ENCODE measurements at places on chromosomes 7 and 10.

DNA sequence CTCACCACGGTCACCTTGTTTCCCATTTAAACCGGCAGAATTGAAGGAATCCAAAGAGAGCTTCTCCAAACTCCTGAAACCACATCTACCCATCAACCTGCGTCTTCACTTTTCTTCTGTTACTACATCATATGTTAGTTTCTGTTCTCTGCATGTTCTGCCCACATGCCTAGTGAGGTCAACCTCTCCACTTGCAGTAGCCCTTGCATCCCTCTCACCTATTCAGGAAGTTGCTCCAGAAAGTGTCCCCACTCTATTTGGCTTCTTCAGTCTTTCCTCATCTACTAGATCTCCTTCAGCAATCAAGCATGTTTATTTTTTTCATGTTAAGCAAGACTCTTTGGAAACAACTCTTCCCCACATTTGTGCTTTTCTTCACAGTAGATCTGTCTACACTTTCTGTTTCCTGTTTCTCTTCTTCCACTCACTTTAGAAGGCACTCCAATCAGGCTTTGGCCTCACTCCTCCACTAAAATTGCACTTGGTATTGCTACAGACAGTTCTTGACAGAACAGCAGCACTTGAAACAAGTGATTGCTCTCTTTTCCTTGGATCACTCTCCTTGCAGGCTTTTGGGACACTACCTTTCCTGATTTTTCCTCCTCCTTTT lies 7.5 kb downstream of the SAMD9L start:
- DNase-seq = no peak

GRCh38 chr10:34124522-34125035 lies 690.5 kb downstream of the PARD3 start:
- DNase-seq = no peak

DNA sequence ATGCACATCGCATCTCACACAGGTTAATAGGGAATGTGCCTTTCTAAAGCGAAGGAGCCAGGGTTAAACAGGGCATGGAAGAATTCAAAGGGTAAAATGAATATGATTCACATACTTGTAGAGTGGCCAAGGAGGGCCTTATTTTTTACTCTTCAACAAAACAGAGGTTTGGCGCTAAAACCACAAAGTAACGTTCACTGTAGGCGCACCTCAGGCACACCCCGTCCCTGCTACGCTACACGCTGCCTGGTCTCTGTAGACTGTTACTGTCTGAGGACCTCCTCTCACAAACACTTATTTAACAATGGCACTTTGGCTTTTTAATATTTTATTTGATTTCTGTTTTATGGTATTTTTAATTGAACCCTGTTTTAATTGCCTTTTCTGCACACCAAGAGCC lies 462.1 kb upstream of the GALNT17 start:
- DNase-seq = peak; percentile 47

GRCh38 chr7:51292596-51292995 lies 24.0 kb downstream of the COBL start:
- no peak for DNase-seq

GRCh38 chr10:129964611-129965424 lies 744 bp upstream of the EBF3 start:
- peak; percentile 37 for DNase-seq

DNA sequence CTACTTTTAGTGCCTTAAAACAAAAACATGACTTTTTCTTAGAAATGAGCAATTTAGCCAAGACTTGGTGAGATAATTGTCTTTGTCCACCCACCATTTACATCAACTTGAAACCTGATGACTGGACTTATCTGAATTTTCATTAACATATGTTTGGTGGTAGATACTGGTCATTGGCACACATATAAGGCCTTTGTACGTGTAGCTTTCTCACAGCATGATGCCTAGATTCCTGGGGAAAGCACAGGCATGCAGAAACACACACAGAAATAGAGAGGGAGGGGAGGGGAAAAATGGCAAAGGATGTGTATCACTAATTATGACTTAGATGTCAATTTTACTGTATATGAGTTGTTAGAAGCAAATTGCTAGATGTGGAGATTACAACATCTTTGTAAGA lies 488.4 kb downstream of the NXPH1 start:
- no peak for DNase-seq

DNA sequence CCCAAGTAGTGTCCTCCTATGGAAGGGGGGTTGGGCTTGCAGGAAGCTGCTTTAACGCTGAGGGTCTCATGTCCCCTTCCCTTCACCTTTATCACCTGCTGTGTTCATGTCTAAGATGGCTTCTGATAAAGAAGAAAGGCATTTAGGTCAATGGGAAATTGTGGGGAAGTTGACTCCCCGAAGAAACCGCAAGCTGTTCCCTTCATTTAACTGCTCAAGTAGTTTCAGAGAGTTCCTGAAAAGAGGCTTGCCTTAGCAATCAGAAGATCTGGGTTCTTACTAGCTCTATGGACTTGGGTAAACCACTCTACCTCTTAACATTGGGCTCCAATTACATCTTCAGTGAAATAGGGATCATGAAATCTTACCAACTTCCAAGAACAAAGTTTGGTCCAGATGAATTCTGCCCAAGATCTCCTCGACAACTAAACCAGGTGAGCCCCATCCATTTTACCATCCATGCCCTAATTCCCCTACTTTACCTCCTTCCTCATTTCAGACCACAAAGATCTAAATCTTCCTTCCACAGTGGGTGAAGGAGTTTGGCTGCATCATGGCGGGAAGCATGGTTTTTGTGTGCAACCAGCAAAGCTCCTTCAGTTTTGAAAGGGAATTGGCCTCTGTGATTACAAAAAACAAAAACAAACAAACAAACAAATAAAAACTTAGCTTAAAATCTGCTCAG lies 30.4 kb upstream of the UCN3 start:
- no peak for DNase-seq

- DNase-seq = no peak
Observed at GRCh38 chr10:44974082-44974627, 4.5 kb downstream of the DEPP1 start.

- DNase-seq = no peak
Observed at GRCh38 chr7:95059842-95060313, 152.5 kb downstream of the PPP1R9A start.

DNA sequence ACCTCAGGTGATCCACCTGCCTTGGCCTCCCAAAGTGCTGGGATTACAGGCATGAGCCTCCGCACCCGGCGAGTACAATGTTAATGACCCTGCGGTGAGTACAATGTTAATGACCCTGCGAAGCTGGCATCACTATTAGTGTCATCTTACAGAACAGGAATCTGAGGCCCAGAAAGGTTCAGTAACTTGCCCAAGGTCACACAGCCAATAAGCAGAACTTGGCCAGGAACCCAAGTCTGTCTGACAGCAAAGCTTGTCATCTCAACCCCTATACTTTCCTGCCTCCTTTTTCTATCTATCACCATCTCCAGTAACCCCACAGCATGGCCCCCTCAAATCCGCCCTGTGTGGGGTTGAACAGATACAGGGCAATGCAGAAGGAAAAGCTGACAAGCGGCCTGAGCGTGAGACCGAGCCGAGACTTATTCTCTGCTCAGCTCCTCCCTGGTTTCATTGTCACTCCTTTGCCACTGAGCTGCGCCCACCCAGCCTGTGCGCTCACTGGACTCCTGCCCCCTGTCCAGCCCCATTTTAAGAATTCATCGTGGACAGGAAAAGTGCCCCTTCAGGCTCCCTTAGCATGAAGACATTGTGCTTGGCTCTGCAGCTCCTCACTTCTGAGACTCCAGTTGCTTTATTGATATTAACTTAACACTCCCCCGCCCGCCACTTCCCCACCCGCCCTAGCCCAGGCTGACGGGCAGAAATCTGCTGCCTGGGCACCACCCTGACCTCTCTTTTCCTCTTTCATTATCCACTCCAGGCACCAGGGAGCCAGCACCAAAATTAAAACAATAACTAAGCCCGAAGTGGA lies 58.1 kb upstream of the LBX1 start:
- no peak for DNase-seq

DNA sequence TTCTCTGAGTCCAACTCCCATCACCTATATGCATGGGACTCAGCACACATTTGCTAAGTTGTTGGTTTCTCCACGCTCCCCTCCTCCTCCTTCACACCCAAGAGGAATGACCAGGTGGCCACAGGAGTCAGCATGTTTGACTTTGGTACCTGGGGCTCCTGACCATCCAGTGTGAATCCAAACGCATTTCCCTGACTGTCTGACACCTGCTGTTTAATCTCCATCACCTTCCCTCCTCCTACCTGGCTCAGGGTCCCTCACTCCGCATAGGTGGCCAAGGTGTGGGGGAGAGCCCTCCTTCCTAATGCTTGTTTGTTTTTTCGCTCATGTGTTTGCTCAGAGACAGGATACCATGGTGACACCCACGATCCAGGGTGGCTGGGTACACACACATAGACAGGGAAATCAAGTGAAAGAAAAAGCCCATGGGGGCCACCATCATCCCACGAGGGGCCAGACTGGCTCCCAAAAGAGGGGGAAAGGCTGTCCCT lies 194.9 kb downstream of the KCNMA1 start:
- no peak for DNase-seq

DNA sequence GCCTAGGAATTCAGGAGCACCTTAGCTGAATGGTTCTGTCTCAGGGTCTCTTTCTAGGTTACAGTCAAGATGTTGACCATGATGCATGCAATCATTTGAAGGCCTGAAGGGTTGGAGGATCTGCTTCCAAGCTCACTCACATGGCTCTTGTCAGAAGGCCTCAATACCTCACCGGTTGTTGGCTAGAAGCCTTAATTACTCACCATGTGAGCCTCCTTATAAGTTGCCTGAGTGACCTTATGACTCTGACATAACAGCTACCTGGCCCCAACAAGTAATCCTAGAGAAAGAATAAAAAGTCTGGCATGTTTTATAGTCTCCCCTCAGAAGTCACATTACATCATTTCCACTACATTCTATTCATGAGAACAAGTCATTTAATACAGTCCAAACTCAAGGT lies 3.4 kb upstream of the C1GALT1 start:
- DNase-seq = no peak

- DNase-seq = no peak
Observed at GRCh38 chr7:87204933-87205332, 14.6 kb downstream of the TMEM243 start.

DNA sequence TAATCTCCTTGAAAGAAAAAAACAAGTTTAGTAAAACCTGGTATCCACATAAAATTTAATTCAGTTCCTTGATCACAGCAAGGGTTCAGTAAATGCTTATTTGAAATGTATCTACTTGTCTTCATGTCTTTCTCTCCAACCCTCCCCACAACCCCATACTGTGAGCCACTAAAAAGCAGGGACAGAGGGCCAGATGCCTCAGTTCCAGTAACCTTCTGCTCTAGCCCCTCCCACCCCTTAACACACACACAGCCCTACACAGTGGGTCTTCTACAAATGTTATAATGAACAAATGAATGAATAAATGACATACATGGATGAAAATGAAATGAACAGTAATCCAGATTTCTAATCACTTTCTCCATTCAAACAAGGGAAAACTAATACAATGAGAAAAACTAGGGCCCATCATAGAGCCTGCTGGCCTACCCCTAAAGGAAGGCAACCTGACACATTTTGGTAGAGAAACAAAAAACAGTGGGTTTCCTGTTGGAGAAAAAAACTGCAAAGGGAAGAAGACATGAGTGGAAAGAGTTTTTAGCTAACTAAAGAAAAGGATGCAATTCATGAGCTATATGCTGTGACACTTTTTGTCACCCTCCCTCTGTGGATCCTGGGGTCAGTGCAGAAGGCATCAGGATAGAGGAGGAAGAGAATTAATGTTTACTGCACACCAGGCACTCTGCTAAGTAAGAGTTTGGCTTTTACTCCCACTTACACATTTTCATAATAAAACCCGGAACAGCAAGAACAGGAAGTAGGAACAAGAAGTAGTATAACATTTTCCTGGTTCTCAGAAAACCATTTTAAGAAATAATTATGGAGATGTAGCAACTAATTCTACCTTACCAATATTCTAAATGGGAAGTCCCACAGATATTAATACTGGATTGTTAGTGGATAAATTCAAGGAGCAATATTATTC lies 38.1 kb downstream of the ELMO1 start:
- no peak for DNase-seq

DNA sequence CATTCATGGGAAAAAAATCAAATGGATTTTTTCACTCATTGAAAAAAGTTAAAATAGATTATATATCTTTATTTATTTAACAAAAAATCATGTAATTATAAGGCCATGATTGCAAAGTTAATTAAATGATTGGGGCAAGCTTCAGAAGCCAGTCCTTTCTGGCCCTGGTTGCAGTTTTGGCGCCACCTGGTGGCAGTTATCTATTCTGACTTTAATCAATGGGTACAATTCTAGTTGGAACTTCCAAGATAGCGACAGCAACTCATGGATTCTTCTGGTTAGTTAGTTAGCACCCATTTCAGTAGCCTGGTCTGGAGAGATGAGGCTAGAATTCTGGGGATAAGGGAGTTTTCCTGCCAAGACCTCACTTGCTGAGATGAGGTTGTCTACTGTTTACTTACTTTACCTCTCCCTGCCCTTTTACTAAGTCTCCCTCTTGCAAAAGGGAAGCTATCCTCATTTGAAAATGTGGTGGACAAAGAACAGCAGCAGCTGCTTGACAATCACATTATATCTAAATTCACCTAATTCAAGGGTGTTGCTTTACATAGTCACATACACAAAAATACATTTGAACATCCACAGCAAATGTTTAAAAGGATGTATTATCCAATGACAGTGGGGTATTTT lies 42.3 kb downstream of the NOC3L start:
- peak; percentile 66 for DNase-seq

- no peak for DNase-seq
Observed at GRCh38 chr10:64385355-64385754, 864.2 kb downstream of the REEP3 start.

- DNase-seq = peak; percentile 93
Observed at GRCh38 chr10:69089638-69090599, 2.0 kb downstream of the SRGN start.

DNA sequence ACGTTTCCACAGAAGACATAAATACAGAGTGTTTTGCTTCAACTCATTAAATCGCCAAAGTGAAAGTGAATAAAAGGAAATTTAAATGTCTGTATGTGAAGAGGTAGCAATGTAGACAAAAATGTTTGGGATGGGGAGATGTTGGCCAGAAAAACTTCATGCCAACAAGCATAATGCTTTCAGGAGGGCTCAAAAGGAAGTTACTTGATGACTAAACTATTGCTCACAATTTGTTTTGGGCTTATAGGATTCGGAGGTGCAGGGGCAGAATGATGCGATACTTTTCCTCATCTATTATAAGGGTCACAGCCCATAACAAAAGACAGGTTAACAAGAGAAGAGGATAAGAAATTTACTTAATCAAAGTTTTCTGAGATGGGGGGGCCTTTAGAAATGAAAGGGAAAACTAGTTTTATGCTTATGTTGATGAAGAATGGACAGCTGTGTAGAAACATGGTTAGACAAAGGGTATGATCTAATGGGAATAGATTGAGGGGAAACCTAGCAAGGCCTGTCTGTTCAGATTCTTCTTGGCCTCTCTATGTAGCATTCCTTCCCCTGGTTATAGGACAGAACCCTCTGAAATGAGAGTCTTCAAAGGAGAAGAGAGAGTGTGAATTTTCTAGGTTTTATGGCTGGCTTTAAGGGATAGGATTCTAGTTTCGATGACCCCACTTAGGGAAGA lies 898.6 kb downstream of the LRMDA start:
- no peak for DNase-seq

Measured in activated CD8-positive, alpha-beta memory T cell treated with anti-CD3 and anti-CD28 coated beads, Interleukin-2, amount 10 ng/mL, durations not matched to agents 7 days and 5 days (primary cell).